Dorsolateral prefrontal cortex (tissue), 122 donors: ENCODE measurements at places on chromosomes 7 and 10.

DNA sequence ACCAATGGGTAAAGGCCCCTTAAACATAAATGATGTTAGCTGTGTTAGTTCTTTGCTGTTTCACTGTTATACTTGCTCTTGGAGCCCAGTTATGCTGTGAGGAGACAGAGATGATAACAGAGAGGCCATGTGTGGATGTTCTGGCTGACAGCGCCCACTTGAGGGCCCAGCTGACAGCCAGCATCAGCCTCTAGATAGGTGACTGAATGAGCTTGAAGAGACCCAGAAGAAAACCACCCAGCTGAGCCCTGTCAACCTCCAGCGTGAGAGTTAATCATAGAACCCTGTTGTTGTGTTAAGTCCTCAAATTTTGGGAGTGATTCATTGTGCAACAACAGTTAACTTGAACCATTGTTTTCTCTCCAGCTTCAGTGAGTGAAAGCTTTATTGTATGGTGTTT lies 91.7 kb downstream of the GLRX3 start:
- DNase-seq = no peak

DNA sequence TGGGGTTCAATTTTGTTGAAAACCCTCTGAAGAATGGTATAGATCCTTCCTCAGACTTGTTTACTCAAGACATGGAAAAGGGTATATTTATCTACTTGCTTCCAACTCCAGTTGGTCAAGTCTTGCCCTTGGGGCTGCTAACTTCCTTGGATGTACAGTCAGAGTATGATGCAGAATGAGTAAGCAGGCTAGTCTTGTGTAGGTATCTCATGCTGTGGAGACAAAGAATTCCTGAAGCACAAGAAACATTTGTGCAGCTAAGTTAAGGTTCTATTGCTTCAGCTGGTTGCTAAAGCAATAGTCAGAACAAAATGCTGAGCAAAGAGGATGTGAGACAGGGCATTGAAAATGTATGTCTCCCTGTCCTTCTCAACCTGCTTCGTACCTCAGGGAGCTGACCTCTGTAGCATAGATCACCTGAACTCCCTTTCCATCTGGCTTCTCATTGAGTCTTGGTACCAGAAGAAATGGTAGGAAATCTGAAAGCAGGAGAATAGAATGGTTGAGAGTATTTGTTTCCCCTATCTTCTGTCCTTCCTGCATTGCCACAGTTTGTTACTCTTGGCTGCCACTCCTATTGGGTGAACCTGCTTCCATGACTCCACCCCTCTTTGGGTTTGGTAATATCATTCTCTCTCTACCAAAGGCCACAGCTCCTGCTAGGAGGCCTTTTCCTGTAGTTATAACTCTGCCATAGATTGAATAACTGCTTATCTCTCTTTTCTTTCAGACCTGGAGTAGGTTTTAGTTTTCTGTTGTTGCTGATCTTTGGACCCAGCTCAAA lies 346.0 kb downstream of the PHF14 start:
- no peak for DNase-seq

DNA sequence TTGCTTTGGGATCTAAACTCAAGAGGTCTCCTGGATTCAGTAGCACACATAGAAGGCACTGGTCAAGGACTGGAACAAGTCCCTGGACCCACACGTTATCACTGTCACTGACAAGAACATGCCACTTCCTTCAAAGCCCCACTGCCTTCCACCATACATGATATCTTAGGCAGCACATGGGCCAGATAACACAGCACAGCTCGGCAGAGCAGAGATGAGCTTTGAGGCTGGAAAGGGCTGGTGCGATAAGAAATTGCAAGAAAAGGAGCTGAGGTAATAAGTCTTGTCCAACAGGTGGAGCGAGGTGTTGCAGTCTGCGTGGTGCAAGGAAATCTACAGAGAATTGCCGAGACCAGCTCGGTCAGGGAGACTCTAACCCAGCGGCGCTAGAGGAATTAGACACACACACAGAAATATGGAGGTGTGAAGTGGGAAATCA lies 139.8 kb upstream of the CDK13 start:
- DNase-seq = no peak

DNA sequence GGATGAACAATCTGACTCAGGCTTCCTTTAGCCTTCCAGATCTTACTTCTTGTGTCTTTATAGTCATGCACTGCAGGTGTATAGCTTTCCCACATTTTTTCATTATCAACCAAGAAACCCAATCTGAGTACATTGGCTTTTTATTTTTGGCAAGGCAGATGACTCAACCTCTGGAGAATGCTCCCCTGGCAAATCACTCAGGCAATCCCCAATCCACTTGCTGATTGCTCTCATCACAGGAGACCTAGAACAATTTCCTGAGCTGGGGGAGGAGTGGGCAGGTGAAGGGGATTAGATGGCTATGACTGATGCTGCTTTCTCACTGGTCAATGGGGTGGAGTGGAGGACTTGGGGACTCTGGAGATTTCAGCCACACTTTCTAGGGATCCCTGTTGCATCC lies 134.4 kb downstream of the SLC16A9 start:
- DNase-seq = no peak
